ENCODE measurements at places on chromosomes 2 and 18.

GRCh38 chr18:56235481-56236013 lies 402.8 kb downstream of the TXNL1 start:
- DNase-seq = no peak

GRCh38 chr18:23881778-23882177 lies 132.8 kb upstream of the TTC39C start:
- no peak for DNase-seq

DNA sequence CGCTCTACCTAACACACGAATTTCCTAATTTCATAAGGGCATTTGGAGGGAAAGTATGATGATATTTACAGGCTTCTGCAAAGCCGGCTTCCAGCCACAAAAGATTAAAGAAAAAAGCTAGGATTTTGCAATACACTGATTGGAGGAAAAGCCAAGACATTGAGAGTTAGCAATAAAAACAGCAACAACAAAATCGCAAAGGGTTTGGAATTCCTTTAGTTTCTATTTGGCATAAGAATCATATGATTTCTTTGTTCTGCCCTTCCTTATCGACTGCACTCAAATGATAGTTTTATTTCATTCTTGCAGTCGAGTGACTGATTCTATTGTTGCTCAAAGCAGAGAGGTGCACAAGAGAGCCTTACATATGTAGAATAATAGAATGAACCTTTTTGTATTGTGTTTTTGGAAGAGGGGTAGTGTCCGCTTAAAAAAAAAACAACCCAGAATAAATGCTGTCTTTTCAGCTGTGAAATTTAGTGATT lies 3.9 kb upstream of the ZNF532 start:
- no peak for DNase-seq

DNA sequence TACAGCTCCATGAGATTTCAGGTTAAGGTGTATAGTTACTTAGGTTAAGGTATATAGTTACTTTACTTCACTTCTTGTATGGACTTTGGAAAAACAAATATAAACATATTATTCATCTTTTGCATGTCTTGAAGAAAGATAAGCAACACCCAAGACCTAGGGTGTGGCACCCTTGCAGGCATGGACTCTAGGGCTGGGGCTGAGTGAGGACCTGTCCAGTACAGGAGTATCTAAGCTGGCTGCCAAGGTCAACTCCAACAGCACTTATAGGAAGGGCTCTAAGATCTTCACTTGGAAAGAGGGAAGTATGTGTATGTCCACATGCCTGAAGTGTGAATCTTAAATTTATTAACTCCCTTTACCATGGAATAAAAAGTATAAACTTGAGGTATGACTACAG lies 7.1 kb upstream of the TMEM163 start:
- no peak for DNase-seq

- DNase-seq = no peak
Observed at GRCh38 chr18:48829443-48830149, 121.2 kb downstream of the SMAD7 start.

DNA sequence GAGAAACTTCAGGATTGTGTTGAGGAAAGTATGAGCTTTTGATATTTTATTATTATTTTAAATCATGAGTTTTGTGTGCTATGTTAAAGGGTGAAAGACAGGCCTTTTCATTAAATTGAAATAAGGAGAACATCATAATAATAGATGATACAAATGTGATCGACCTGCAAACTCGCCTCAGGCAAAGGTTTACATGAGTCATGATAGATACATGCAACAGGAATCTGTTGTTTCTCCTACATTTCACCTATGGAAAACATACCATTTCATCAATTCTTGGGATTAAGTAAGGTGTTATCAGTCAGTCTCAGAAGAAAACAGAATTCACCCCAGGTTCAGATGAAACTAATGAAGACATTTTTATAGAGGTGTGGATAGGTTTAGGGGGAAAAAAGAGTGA lies 1992.5 kb upstream of the PIK3C3 start:
- DNase-seq = no peak

DNA sequence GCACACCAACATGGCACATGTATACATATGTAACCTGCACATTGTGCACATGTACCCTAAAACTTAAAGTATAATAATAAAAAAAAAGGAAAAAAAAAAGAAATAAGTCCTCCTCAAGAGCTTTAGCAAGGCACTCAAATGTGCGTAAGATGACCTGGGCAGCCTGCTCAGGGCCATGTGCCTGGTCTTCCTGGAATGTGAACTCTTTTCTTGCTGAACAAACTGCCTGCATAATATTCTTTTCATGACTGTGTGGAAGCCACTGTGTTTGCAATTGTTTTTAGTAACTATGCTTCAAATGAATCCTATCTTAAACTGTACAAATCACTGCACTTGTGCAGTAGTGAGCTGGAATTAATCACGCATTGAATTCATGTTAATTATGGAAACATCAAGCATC lies 168.1 kb upstream of the TPO start:
- no peak for DNase-seq

- no peak for DNase-seq
Observed at GRCh38 chr2:96702098-96702785, 37.6 kb downstream of the LMAN2L start.

DNA sequence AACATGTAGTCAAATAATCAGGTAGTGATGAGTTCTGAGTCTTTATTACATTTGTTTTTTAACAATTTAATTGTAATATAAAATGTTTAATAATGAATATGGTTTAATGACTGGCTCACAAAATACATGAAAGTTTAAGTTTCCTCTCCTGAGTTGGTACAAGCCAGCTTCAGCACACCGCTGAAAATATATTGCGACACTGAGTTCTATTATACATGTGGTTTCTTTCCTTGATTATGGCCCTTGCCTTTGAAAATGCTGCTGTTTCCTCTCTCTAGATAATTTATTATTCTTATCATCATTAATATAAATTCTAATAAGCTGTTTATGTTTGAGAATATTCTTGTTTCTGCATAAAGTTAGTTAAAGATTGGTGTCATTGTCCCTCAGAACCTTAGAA lies 249.3 kb downstream of the PARD3B start:
- no peak for DNase-seq

- no peak for DNase-seq
Observed at GRCh38 chr2:144102386-144102785, 417.5 kb downstream of the ZEB2 start.

DNA sequence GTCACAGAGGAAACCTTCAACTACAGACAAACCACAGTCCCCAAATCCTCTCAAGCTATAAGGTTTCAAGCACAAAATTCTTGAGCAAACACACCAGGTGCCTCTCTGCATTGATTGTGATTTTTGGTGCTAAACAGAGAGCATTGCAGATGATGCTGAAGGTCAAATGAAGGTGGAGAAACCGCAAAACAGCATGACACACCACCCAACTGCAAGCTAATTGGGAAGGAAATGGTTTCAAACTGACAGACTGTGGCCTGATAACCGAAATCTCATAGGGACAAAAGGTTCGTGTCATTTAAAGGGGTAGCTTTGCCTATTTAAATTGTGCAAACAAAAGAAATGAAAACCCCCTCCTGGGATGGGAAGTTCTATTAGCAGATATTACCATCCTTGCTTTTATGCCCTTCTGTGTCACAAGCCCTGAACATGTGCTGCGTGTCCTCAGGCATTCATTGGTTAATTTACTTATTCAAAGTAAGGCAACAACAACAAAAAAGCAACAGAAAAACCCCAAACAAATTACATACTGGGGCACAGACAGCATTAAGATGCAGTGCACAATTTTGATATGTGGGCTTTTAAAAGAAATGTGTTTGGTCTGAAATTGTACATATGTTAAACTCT lies 154.9 kb downstream of the AQP4 start:
- DNase-seq = no peak

GRCh38 chr2:84231478-84231877 lies 227.6 kb downstream of the SUCLG1 start:
- no peak for DNase-seq

DNA sequence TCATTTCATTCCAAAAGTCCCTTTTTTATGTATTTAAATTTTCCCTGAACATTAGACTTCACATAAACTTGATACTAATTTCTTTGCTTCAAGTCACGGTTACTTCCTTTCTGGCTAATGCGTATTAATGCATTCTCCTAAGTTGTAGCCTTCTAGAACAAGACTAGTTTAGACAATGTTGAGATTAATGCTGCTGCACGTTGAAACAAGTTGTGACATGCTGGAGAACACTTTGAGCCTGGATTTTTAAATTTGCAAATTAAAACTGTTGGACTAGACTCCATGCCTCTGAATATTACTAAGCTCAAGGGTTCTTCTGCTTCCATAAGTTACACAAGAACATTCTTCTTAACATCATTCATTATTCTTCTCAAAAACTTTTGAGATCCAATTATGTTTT lies 29.1 kb downstream of the ID2 start:
- no peak for DNase-seq

DNA sequence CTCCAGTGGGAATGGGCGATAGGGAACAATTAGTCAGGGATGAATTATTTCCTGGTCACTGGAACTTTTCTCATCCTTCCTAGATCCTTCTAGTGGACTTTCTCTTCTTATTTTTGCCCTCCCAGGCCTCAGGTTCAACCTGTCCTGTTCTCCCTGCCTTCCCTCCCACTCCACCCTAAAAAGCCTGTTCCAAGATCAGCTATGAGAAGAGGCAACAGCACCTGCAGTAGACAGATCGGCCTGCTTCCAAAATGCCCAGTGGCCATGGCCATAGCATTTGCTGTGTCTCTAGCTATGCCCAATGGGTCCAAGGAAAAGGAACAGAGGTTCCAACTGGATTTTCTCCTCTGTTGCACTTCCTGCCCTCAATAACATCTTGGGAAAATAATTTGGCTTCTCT lies 16.5 kb upstream of the KCNF1 start:
- DNase-seq = no peak

DNA sequence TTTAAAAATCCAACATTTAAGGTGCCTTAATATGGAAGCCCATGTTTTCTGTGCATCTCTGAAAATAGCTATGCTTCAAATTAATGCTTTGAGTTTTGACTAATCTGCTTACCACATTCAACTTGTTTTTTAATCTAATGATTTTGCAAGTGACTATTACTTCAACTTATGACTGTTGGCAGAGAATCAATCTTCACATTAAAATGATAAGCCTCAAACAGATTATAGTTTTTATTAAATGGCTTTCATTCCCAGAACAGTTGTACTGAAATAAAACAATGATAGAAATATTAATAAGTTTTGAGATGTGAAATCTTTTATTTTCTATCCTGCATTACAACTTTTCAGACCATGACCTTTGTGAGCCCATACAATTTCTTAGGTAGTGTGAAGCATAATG lies 347.5 kb downstream of the ZNF804A start:
- no peak for DNase-seq

DNA sequence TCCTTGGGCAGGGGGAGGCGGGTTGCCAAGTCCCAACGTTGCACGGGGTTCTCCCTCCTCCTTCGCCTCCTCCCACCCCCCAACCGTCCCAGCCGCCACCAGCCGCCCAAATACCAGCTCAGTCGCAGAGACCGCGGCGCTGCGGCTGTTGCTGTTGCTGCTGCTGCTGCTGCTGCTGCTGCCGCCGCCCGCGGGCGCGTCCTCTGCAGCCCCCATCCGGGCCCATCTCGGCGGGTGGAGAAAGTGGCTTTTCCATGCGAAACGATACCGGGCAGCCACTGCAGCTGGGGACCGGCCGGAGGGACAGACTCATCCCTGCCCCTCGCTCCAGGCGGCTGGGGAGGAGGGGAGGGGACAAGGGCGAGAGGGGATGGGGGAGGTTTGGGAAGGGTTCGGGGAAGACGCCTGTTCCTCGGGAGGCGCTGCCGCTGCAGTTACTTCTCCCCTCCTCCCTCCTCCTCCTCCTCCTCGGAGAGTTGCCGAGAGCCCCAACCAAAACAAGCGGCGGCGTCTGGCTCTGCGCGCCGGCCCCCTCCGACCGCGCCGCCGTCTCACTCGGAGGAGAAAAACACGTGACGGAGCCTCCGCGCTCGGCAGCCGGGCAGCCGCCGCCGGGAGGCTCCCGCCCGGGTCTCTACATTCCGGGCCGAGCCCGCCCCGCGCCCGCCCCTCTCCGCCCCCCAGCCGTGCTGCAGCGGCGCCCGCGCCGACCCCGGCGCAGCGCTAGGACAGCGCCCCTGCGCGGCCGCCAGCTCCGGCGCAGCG lies at the start of gene IRS1:
Gene IRS1, minus strand, starts transcription at position 610 of the 765 bp plus-strand sequence. CDS start 1,082 bp downstream, outside the sequence.
- DNase-seq = peak; percentile 50

DNA sequence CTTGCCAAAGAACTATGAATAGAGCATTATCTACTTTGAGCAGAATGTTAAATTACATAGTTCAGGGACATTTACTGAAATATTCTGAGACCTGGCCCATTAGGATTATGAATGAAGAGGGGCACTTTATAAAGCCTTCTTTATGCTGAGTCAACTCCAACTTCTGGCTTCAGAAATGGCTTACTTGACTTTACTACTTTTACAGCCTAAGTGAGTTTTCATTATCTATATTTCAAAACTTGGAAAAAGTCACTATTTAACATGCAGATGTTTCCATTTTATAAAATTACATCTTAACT lies 37.7 kb downstream of the SESTD1 start:
- DNase-seq = no peak

DNA sequence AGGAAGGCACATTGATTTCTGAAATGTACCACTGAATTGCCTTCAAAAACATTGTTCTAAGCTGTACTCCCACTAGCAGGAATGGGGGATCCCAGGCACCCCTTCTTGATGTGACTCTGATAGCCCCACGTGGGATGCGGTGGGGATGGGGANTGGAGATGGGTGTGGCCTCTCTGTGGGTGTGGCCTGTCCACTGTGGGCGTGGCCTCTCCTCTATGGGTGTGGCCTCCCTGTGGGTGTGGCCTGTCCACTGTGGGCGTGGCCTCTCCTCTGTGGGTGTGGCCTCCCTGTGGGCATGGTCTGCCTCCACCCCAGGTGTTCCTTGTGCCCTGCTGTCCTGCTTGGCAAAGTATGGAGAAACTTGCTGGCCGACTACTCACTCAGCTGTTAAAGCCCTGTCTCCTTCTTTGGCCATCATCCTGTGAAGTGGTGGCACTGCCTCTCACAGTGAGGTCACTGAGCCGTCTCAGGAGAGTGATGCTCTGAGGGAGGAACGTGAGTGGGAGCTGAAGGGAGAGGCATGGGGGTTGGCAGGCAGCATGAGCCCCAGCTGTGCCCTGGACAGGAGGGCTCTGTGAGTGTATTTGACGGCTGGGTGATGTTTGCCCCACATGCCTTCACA lies 6.7 kb upstream of the PARD6G start:
- no peak for DNase-seq

- DNase-seq = no peak
Observed at GRCh38 chr2:144694456-144694855, 174.5 kb upstream of the ZEB2 start.

DNA sequence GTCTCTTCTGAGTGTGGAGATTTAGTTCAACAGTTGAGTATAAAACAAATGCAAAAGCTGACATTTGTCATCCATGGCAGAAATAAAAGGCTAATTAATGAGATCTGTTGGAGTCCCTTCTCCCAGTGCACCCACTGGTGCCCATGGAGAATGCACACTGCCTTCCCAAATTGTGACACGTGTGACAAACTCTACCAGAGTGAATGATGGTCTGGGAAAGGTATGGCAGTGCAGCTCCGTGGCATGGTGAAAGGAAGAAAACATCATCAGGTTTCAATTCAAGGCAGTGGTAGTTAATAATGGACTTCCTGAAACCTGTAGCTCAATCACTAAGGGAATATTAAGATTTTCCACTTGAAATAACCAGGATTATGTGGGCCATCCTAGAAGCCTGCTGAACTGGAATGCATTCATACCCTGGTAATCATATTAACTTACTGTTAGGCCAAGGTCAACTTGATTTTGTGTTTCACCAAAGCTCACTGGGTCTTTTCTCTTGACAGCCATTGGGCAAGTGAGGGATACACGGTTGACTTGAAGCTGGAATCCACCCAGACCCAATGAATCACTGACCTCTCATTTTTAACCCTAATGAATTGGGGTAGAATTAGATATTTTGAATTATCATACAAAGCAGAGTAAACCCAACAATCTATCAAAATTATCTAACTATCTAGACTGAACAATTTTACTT lies 167.6 kb downstream of the AFF3 start:
- DNase-seq = no peak
